NCI-H2081 (cell line): ENCODE measurements at places on chromosomes 4 and X.

DNA sequence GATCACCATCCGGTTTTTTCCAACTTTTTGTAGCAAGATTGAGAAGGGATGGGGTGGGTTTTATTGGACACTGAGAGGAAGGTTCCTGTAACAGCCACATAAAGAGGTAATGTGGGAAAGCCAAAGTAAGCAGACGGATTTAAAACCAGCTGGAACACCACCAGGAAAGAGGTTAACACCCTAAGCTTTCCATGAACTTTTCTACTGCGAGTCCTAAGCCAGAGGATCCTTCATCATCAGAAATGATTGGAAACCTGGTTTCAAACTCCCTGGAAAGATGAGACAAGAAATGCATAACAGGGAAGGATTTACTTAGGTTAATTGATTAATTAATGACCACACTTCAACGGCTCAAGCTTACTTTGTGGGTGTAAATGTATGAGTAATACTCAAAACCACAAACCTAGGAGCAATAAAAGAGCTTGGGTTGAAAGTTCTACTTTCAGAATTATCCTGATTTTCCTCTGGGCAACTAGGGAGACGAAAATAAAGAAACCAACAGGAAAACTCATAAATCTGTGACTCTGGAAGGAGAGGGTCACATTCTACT is 91.5 kb downstream of the COX18 start:
- no peak for DNase-seq

GRCh38 chrX:18596096-18596495 is 75.8 kb downstream of the RS1 start:
- DNase-seq = no peak

GRCh38 chrX:107324493-107325310 is 118.3 kb downstream of the DNAAF6 start:
- no peak for DNase-seq

- no peak for DNase-seq
Observed at GRCh38 chr4:185573651-185574199, 38.4 kb upstream of the PDLIM3 start.

DNA sequence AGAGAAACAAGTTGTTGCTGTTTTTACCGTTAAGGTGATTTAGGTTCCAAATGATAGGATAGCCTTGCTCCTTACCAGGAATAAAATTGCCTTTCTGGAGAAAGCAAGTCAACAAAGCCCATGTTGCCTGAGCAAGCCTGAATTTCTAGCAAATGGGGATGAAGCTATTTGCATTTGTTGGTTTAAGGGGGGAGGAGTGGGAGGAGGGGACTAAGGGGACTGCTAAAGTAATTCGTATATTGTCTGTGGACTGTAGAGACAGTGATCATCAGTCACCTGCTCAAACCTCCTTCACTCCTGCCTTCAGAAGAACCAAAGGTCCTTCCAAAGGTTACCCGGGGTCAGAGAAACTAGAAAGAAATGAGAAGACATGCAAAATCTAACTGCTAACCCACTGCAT is 65.8 kb downstream of the SCML2 start:
- no peak for DNase-seq

GRCh38 chr4:174669270-174669669 is 147.0 kb upstream of the HPGD start:
- DNase-seq = no peak

DNA sequence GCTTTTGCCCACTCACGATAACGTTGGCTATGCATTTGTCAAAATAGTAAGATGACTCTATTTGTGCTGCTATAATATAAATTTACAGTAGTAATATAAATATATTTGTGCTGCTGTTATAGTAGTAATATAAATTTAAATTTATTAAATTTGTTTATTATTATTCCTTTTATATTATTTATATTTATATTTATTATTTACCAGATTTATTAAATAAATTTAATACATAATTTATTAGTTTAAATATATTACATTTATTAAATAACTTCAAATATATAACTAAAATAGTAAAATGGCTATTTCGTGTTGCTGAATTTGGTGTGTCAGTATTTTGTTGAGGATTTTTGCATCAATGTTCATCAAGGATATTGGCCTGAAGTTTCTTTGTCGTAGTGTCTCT is 246.5 kb upstream of the FGF16 start:
- no peak for DNase-seq

- DNase-seq = no peak
Observed at GRCh38 chrX:149040873-149041535, 464.1 kb downstream of the IDS start.

DNA sequence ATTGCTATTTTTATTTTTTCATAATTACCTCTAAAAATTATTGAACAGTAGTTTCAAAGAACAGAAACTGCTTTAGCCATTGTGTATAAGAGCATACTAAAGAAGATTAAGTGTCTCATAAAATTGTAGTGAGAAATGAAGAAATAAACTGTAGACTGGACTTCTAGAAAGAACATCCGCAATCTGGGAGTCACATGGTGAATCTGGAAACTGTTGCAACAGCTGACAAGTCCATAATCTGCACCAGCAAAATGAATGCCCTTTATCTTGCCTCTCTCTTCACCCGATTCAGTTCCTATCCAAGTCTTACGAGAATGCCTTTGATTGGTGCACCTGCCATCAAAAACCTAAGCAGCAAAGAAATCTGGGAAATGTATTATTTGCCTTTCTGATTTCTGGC is 312.9 kb downstream of the NAF1 start:
- DNase-seq = no peak

- DNase-seq = no peak
Observed at GRCh38 chr4:114273238-114273637, 293.8 kb upstream of the ARSJ start.

DNA sequence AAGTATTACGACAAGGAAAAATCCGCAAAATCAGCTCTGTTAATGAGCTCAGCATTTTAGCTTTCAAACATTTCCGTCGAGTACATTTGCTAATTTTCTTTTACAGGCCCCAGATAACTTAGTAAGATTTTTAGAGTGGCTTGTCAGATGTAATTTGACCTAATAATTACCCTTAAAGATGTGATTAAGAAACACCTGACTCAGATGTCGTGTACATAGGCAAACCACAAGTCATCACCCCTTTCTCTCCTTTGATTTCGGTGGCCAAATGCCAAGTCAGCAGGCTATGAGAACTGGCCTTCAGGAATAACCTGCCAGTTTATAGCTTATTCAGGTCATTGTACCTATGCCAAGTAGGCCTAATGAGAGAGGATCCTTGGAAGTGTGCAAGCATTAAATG is 369.6 kb downstream of the PCDH7 start:
- DNase-seq = peak; percentile 95

DNA sequence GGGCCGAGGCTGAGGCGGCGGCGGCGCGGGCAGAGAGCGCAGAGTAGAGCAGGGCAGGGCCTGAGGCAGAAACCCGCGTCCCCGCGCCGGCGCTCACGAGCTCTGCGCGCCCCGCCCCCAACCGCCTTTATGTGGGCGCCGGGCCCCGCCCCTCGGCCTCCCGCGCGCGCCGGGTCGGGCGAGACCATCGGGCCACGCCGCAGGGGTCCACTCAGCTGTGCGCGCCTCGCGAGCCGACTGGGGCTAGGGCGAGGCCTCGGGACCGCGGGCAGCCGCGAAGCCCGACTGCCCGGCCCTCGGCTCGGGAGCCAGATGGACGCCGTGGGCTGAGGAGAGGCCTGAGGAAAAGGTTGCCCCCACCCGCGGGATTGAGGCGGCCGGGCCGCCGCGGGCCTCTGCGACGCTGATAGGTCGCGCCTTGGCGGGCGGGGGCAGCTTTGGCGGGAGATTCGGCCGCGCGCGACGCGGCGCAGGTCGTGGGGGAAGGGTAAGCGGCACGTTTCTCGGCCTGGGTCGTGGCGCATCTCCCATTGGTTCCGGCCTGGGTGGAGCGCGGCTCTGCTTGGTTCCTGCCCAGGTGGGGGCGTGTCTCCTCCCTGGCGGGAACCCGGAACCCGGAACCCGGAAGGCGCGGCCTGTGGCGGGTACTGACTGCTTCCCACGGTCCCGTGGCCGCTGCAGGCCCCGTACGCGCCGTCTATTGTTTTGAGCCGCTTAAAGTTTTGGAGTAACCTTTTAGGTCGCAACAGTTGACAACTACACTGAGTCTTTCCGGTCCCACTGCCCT is at the start of gene SLBP:
TSS of gene SLBP (minus strand) at position 104 of the 787 bp plus-strand sequence. CDS start 131 bp downstream, outside the sequence.
- DNase-seq = peak; percentile 97

- no peak for DNase-seq
Observed at GRCh38 chr4:168636506-168637196, 139.8 kb downstream of the PALLD start.

DNA sequence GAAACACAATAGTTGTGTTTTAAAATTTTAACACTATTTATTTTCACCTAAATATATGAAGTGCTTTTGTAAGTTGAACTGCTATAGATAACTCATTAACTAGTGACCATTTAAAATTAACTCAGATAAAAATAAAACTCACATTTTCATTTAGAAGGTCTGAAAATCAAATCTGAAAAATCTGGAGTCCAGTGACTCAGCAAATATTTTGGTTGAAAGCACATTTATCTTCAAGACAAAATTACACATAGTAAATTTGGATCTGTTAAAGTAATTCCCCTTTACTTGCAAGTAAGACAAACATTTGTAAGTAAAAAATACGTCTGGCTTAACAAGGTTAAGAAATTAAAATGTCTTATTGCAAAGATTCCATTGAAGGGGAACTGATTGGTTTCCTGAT is 589.1 kb downstream of the TRIML1 start:
- no peak for DNase-seq

DNA sequence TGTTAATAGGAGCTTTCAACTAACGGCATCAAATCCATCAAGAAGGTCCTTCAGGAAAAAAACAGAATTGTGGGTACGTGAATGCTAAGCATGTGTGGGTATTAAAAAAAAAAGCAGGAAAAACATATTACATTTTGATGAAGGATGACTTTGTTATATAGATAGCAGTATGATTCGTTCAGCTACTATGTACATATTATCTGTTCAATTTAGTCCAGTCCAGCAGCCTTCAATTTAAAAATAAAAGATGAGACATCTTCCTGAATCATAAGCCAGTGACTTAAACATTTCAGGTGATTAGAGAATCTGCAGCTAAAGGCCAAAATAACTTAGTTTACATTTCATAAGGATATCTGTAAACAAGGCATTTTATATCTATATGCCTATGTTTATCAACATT is 63.4 kb downstream of the LCORL start:
- no peak for DNase-seq

GRCh38 chr4:31905363-31905762 is 1185.2 kb downstream of the PCDH7 start:
- DNase-seq = no peak

DNA sequence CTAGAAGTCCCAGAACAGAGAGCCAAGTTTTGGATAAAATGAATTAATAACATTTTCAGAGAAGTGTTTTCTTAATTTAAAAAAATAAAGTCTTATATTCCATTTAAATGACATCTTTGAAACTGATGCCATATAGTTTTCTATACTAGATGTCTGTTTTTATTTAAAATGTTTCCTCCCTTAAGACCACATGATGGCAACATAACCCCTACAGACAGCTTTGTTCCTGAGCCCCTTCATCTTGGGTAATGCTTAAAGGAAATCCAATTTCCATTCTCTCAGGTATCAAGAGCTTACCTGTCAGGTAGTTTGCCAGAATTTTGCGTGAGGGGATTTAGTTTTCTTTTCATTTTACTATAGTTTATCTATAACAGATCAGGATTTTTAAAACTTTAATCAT is 181.4 kb upstream of the UGT8 start:
- peak; percentile 10 for DNase-seq

DNA sequence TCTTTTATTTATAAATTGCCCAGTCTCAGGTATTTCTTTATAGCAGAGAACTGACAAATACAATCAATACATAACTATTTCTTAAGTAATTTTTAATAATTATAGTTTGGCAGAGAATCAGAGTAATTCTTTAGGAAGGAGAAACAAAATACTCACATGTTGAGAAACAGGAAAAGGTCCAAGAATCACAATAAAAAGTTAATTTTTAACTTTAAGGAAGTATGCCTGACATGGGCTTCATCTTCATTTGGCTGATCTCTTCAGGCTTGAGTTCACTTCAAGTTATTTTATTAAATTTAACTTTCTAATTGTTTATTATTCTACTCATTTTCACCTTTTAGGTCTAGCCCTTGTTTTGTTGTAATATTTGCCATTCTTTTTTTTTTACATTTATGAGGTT is 36.1 kb upstream of the RNF150 start:
- DNase-seq = no peak

DNA sequence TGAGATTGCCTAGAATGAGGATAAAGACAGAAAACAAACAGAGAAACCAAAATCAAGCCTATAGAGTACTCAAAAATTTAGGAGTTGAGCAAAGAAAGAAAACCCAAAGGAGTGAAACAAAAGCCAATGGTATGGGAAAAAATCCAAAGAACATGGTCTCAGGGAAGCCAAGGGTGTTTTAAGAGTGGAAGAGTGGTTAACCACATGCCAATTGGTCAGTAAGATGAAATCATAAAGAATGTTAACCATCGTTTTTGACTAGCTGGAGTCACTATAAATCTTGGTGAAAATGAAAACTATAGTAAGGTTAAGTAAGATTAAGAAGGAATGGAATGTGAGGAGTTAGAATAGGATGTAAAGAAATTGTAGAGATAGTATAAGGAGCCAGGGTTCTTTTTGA is 64.7 kb upstream of the RPL34 start:
- DNase-seq = no peak

DNA sequence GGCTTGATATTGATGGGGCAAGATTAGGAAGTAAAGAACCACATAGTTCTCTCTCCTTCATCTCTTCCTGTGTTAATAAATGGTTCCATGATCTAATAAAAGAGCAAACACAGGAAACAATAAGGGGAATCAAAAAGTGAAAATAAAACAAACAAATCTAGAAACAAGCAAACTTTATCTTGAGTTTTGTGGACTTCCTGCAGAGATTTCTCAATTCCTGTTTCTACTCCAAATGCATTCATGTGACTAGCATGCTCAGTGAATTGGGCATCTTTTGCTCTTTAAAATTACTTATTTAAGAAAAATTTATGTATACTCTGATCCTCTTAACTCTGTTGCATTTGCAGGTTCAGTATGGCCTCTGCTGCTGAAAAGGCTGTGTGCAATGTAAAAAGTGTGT is 682.0 kb downstream of the KCTD8 start:
- no peak for DNase-seq

DNA sequence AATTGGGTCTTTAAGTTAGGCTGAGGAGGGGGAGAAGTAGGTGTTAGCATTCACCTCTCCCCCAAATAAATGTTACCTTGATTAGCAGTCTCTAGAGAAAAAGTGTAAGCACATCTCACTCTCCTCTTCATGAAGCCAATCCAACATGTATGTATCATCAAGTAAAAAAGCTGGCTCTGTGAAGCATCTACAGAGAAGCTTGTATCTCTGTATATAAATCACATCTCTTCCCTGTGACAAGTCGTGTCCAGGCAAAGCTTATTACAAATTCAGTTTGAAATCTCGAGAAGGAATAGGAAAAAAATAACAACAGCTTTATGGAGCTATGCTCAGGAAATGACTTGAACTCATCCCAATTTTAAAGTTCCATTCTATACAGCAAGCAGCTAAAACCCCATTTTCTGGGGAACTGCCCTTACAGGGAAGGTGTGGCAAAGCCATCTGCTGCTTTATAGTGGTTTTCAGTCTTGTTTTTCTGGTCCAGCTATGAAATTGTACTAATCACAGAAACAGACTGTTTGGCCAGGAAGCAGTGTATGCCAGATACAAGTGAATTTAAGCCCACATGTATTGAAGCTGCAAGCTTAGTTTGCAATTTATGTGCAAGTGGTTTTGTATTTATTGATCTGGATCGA is 313.3 kb upstream of the NOCT start:
- no peak for DNase-seq
